ENCODE measurements at places on chromosomes 3 and 15. TPM values are rescaled to one million over a fixed set of nuclear protein-coding genes. Genes with fewer than 3 reads are reported as not detected.

GOLGA8T gene
- 0.47 TPM for total RNA-seq

MINAR1 gene
- 1.9 TPM for total RNA-seq

SPESP1 gene
- total RNA-seq = not detected

IQCH gene
- total RNA-seq = 2.8 TPM

LINGO1 gene
- total RNA-seq = 36.8 TPM

ASB14 gene
- not detected for total RNA-seq

ZNF860 gene
- 0.27 TPM for total RNA-seq

C3orf49 gene
- not detected for total RNA-seq

COL6A6 gene
- not detected for total RNA-seq

KBTBD13 gene
- not detected for total RNA-seq

All from neural crest cell (in vitro differentiated cells).